ENCODE measurements at places on chromosomes 16 and 17.

DNA sequence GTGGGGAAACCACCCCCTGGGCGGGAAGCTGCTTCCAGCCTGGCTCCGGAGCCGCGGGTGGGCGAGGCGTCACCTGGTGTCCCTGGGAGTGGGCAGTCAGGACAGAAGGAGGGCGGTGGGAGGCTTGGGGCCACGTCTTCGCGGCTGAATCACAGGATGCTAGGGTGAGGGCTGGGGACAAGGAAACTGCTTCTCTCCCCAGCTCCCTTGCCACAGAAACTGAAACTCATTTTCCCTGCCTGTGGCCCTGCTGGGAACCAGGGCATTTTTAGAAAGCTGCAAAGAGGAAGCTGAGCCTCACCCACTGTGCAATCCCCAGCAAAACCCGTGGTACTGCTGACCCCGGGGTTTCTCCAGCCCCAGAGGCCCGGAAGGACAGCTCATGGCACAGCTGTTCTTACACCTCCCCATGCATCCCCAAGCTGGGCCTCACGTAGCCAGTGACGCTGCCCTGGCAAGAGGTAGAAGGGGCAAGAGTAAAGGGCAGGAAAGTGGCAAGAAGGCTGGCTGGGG, 8.2 kb downstream of the RHBDF2 start:
- DNase-seq, result peak; percentile 45

GRCh38 chr16:17647879-17648872, 177.4 kb upstream of the XYLT1 start:
- no peak for DNase-seq

- DNase-seq, result peak; percentile 1
These were observed 69.2 kb upstream of the CES5A start for GRCh38 chr16:55944377-55944802.

- no peak for DNase-seq
These were observed 185.5 kb upstream of the SOX9 start for GRCh38 chr17:71935341-71935740.

GRCh38 chr17:14940938-14941265, 324.2 kb downstream of the PMP22 start:
- no peak for DNase-seq

GRCh38 chr17:68019336-68019674, 16.2 kb upstream of the KPNA2 start:
- no peak for DNase-seq

DNA sequence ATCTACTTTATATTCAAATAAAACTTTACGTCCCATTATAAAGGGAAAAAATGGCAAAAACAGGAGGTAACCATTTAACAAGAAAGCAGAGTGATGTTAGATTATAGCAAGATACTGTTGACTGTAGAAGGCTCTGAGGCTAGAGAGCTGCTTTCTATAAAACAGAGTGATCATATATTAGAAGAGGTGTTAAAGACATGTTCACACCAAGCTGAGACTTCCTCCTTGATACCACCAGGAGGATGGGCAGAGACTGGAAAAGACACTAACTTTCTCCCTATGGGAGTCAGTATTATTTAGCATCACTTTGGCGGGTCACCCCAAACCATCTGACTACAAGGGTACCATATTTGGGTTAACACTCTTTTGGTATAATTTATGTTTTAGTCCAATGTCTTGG, 687 bp upstream of the CIITA start:
- no peak for DNase-seq

DNA sequence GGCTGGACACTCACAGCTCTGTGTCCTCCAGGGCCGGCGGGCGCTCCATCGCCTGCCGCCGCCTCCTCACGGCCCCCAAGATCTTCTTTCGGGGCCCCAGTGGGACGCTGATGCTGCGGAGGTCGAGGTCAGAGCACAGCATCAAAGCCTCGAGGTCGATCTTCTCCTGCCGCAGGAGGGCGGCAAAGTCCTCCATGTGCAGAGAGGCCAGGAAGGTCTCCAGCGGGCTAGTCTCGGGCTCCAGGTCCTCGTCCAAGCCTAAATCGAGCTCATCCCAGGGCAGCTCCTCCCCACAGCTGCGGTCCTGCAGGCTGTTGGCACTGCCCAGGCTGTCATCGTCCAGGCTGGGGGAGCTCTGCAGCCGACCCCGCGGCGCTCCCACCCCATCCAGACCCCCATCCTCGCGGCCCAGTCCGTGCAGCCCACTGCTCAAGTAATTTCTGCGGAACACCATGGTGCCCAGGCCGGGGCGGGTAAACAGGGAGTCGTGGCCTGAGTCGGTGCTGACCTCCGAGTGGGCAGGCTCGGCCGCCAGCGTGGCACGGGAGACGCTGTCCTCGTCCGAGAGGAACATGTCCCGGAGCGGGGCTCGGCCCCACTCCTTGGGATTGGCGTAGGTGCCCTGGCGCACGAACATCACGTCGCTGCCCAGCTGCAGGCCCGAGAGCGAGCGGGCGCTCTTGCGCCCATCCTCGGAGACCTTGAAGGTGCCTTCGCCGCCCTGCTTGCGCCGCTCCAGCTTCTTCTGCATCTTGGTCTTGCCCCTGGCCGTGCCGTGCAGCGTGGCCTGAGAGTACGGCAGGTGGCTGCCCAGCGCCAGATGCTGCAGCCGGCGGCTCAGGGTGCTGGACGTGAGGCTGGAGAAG, 3.4 kb downstream of the USH1G start:
- DNase-seq, result no peak

GRCh38 chr16:58462997-58463941, 36.7 kb upstream of the NDRG4 start:
- no peak for DNase-seq

DNA sequence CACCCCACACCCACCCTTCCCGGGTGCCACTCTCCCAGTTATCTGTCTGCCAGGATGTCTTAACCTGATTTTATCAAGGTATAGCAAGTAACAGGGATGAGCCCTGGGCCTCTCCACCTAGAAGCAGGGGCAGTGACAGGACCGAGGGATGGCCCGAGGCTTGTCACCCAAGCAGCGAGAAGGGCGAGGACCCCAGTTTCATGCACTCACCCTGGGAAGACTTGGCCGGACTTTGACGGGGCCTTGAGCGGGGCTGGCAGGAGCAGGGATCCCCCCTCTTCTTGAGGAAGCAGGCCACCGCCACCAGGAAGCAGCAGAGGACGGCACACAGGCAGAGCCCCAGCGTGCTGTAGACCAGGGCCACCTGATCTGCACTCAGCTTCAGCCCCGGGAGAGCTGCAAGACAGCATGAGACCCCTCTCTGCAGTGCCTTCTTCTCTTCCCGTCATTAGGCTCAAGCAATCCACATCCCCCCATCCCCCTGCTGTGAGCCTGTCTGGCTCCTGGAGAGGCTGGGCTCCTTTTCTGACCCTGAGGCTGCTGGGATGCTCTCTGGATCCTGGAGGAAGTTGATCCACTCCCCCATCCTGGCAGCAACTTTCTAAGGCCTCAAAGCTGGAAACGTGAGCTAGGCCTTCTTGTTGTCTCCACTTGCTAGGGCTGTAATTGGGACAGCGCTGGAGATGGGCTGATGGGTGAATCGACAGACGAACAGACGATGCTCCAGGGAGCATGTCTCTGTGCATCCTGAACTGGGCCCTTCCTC, 31.6 kb downstream of the TNFRSF13B start:
- DNase-seq, result no peak

- DNase-seq, result no peak
These were observed 14.7 kb downstream of the PMM2 start for GRCh38 chr16:8812162-8812843.

GRCh38 chr16:67279296-67280089, at the start of gene PLEKHG4:
PLEKHG4 (plus strand) TSS chr16:67279532; CDS start chr16:67280045, 513 bp downstream.
- DNase-seq, result peak; percentile 76

DNA sequence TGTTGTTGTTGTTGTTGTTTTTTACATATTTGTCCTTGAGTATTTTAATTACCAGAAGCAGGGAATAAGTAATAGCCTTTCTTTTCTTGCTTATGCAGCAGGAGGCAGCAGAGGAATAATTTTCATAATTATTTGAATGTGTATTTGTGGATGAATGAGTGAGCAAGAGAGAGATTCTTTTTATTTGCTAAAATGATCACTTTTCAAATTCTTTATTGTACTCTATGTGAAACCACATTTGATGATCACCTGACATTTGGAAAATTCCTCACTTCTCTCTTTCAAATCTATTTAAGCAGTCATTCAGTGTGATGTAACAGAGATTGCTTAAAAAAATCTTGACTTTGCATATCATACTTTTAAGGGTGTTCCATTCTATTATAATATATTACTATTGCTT, 223.6 kb downstream of the BCAS3 start:
- no peak for DNase-seq

DNA sequence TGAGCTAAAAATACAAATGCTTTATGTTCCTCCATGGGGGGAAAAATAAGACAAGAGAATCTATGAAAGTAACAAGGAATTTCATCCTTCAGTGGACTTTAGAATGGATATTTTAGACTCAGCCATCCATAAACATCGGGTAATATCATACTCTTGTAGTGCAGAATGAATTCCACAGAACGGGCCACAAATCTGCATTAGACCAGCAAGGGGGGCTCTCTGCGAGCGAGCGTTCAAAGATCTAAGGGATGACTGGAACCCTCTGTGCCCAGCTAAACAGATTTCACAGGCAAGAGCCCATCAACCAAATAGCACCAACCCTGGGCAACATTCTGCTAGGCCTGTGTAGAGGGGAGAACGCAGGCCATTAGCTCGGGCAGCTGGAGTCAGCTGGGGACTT, 537.9 kb upstream of the CDH11 start:
- DNase-seq, result no peak

- no peak for DNase-seq
These were observed 53.4 kb downstream of the HSD17B2 start for GRCh38 chr16:82088483-82088882.

GRCh38 chr16:1037394-1038257, 34.9 kb upstream of the SSTR5 start:
- DNase-seq, result no peak

GRCh38 chr16:85612801-85613603, at the start of gene GSE1:
GSE1 (plus strand) TSS chr16:85613322; CDS start chr16:85613392, 70 bp downstream.
- DNase-seq, result peak; percentile 53

DNA sequence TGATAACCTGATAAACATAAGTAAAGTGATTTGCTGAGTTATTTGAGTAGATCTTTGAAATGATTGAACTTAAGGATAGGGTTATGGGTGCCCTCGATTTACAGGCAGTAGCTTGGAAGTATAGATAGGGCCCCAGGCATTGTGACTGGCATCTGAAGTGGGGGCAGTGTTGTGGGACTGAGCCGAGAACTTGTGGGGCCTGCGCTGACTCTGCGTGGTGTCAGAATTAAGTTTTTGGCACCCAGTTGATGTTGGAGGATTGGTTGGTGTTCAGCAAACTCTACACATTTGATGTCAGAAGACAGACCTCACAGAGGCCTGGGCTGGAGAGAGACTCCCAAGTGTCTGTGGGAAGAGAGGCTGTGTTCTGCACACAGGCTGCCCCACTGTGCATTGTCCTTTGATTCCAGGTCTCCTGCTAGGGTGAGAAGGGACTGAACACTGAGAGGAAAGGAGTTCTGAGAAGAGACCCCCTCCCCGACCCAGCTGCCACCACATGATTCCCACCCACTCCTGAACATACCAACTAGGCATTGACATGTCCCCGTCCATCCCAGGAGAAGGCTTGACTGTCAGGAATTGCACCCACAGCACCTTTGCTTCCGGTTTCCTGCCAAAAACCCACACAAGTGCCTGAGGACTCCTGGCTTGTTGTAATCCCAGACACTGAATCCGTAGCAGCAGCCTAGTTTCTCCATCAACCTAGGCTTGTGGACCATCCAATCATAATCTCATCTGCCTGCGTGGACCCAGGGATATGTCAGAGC, 4.5 kb downstream of the ZNF267 start:
- no peak for DNase-seq

- no peak for DNase-seq
These were observed 5.2 kb upstream of the PLLP start for GRCh38 chr16:57289391-57290257.

DNA sequence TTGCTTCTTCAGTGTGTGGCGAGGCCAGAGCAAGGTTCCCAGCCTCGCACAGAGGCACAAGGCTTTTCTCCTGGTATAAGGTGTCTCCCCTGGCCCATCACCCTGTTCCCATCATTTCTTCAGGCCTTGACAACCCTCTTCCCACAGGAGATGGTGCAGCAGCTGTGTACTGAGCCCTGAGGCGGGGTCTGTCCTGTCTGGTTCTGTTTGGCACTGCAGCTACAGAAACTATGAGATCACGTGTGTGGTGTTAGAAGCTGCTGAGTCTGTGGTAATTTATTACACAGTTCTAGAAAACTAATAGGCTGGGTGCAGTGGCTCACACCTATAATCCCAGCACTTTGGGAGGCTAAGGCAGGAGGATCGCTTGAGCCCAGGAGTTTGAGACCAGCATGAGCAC, 7.2 kb downstream of the PLA2G15 start:
- DNase-seq, result no peak

DNA sequence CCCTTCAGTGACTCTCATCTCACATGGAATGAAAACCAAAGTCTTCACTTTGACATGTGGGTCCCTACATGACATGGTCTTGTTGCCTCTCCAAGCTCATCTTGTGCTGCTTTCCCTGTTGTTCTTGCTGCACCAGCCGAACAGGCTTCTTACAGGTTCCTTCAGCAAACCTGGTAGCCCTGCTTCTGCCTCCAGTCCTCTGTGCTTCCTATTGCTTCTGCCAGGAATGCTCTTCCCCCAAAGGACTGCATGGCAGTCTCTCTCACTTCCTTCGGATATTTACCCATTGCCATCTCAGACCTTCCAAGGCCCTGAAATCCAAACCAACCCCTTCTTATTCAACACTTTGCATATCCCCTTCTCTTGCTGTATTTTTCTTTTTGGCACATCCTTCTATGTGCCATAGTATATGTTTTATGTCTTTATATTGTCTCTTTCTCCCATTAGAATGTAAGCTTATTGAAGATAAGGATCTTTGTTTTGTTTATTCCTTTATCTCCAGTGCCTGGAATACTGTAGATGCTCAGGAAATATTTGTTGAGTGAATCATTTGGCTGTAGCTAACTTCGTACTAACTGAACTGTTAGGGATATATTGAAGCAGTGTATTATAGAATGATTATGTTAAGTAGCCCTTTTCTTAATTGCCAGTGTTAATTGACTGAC, 57.9 kb upstream of the SLC12A3 start:
- DNase-seq, result no peak

- DNase-seq, result peak; percentile 62
These were observed 41.8 kb downstream of the MYO18A start for GRCh38 chr17:29138184-29138955.

Data from stimulated activated CD4-positive, alpha-beta T cell treated with anti-CD3 and anti-CD28 coated beads, Interleukin-15, amount 100 ng/mL, for 48 hours (primary cell).